ENCODE measurements at places on chromosomes 5 and 9.
A peak's percentile ranks its signal among the peaks of the same experiment; 100 is the strongest.

DNA sequence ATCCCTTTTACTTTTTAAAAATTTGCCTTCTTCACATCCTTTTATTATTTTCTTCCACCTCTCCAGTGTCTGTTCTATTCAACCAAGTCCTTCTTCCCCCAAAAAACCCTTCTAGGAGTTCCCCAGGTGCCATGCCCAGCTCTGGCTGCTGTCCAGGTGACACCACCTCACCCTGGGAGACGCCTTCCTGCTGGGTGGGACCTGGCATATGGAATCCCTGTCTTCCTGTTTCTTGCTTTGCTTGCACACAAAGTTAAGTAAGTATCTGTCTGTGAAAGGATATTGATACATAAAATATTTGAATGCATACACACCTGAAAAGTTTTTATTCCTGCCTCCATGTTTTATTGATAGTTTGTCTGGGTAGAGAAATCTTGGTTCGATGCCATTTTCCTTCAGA, 23.1 kb upstream of the MED10 start:
- no peak for DNase-seq

- DNase-seq: peak; percentile 80
These were observed 79.7 kb downstream of the MED27 start for GRCh38 chr9:131999692-132000551.

DNA sequence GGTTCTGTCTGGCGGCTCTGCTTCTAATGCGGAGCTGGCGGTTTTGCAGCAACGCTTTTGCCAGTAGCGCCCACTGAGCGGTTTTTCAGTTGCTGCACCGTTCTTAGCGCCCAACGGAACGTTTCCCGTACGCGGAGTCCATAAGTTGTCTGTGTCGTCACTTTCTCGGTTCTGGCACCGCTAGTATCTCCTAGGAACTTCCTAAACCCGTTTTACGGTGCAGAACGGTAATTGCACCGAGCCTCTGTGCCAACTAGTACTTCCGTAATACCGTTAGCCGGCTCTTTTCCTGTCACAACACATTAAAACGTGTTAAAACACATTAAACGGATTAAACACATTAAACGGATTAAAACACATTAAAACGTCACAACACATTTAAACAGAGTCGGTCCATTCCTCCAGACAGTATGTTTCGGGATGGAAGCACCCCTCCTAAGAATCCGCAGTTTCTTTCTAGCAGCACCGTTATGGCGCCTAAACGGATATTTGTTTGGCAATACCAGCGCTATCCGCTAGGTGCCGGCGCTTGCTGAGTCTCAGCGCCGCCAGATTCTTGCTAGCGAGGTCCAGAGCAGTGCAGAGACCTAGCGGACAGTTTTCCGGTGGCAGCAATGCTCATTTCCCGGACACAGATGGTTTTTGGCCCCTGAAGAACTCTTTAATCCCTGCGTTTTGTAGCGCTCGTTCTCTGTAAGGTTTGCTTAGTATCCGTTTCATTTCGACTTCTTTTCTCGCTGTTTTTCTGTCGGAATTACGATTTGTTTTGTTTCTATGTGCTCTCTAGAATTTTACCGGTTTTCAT, 45.4 kb downstream of the ANXA2R start:
- DNase-seq: peak; percentile 92

- no peak for DNase-seq
These were observed 971.2 kb upstream of the CDH9 start for GRCh38 chr5:28009576-28009975.

GRCh38 chr5:73946919-73947602, 321.1 kb downstream of the ARHGEF28 start:
- DNase-seq: no peak

DNA sequence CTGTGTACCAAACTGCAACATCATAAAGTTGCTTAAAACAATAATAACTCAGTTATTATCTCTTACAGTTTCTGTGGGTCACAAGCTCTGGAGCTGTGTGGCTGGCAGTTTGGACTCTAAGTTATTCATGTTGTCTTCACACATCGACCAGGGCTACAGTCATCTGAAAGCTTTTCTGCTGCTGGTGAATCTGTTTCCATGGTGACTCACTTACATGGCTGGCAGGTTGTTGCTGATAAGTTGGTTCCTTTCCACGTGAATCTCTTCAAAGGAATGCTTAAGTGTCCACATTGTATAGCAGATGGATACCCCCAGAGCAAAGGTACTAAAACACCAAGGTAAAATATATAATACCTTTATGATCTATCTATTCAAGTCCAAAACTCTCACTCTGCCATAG, 44.8 kb upstream of the CYLC2 start:
- peak; percentile 44 for DNase-seq

GRCh38 chr9:35929453-35929718, 20.1 kb downstream of the SPAAR start:
- DNase-seq: no peak

DNA sequence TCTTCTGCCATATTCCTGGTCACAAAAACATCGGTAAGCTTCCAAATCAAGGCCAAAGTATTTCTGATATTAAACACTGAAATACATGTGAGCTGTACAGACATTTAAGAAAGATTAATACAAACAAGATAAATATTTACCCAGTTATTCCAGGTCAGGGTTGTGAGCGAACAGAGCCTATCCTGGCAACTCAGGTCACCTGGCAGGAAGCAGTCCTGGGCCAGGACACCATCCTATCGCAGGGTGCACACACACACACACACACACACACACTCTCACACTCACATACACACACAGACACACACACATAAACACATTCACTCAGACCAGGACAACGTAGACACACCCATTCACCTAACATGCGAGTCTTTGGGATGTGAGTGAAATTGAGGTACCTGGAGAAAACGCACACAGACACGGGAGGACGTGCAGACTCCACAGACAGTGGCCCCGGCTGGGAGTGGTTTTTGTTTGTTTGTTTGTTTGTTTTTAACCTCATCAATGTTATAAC, 82.4 kb upstream of the CACNA1B start:
- DNase-seq: no peak

DNA sequence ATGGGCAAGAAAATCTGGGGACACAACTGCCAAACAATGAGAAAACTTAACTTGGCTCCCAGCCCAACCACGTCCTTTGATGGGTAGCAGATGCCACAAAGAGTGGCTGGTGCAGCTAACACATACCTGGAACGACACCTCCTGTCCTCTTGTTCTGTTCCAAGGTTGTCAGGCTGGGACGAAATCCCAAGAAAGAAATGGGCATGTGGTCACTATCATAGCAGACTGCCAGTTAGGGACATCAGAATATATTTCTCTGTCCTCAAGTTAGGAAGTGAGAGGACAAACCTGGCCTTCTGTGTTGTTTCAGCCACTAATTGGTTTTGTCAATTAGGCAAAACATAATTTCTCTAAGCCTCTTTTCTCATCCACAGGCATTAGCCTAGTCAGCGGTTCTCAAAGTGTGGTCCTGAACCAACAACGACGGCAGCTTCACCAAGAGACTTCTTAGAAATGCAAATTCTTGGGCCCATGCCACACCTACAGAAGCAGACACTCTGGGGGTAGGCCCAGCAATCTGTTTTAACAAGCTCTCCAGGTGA, 63.4 kb downstream of the RAPGEF1 start:
- no peak for DNase-seq

DNA sequence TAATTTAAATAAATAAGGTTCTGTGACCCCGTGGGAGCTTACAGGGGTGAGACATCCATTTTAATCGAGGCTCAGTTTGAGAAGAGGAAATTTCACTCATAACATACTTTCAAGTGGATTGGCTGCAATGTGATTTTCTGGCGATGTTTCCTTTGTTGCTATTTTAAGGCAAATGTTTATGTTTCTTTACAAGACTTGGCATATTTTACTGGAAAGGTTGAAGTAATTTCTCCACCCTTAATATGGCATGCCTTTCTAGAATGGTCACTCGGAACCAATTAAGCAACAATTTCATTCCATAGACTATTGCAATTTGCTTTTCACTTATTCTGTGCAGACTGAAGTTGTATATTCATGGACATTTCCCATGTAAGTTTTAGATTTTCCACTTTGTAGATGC, 438.0 kb upstream of the WWC1 start:
- no peak for DNase-seq

GRCh38 chr9:95025213-95026147, 292.0 kb downstream of the FANCC start:
- DNase-seq: peak; percentile 93

DNA sequence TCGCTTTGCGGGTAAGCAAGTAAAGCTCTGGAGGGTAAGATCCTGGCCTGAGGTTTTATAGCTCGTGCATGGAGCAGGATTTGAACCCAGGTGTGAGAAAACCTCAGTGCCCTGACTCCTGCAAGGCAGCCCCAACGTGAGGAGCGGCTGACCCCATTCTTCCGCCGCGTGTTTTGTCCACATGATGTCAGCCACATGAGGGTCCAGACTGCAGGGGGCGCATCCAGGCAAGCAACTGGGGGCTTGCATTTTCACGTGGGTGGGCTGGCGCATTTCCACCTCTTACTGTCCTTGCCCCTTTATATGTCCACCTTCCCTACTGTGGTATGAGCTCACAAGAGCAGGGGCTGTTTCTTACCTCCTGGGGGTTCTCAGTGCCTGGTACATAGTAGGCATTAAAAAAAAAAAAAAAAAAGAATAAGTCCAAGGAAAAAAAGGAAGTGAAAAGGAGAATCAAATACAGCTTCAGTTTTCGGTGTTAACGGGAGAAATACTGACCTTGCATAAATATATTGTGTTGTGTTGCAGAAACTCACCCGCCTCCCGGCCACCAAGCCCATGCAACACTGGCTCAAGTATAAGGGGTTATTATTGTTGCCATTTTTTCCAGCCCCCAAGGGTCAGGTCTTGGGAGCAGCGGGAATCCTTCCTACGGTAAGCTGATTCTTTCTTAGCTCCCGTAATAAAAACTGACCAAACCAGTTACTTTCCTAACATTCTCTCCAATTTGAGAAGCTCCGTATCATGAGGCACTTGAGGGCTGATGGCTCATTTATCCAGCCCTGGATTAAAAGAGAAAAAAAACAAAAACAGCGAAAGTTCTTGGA, 15.0 kb downstream of the TLX3 start:
- DNase-seq: no peak

- no peak for DNase-seq
These were observed 2096.3 kb upstream of the C9orf72 start for GRCh38 chr9:29669613-29670012.

- DNase-seq: no peak
These were observed 78.6 kb downstream of the AMBP start for GRCh38 chr9:113999256-114000062.

- no peak for DNase-seq
These were observed 63.5 kb downstream of the ZNF354C start for GRCh38 chr5:179123491-179124272.

DNA sequence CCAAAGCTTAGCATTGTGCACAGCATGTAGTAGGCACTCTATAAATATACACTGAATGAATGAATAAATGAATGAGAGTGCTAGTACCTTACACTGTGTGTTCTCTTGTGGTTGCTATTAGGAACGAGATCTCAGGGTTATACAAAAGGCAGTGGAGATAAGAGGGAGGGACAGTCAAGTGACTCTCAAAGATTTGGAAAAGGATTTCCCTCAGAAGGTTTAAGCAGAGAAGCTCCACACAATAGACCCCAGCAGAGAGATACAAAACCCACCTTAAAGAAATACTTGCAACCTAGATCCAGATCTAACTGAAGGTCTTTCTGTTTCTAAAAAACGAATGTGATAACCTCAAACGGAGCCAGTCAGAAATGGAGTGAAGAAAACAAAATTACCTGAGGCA, 11.8 kb upstream of the EFNA5 start:
- DNase-seq: no peak

DNA sequence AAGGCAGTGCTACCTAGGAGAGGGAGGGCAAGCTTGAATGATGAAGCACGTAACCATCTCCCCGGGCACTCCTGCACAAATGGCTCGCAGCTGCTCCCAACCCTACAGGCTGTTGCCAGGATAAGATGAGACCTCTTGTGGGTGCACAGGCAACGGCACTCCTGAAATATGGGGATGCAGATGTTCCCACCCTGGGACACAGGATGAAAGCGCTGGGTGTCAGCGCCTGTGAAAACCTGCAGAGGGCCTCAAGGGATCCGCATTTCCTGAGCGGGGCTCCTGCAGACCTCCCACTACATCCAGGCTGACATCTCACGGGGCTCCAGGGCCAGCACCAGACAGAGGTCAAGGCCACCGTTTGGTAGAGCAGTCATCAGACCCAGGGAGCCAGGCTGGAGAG, 60.7 kb downstream of the SMIM23 start:
- DNase-seq: no peak

DNA sequence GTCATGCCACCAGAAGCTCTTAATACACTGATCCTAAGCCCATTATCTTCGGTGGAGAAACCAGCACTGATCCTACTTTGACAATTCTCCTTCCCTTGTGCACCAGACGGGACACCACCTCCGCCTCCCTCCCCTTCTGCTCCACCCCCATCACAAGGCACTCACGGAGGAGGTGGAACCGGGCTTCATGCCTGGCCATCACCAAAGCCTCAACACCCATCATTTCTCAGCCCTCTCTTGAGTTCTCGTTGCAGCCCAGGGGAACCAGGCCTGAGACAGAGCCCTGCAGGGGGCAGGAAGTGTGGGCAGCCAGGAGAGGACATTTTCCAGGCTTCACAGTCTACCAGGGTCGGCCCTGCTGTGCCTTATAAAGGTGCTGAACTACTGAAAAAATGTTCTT, 160.5 kb downstream of the GOLPH3 start:
- DNase-seq: no peak

DNA sequence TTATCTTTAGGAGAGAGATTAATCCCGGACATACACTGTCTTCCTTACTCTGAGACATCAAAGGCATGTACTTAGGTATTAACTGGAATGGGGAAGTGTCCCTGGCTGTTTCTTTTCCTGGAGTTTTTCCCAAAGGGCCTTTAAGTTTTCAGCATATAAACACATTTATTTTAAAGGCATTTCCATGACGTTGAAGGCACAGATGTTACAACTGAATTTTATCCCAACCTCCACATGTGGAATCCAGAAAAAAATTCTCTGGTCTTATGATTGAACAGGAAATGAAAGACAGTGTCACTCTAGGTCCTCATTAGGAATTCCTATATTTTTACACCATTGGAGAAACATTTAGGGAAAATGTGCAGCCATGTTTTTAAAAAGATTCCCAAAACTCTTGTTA, 41.6 kb upstream of the SHOC1 start:
- no peak for DNase-seq

- DNase-seq: peak; percentile 46
These were observed 17.0 kb downstream of the CAMK2A start for GRCh38 chr5:150272531-150272930.

- DNase-seq: no peak
These were observed 2.6 kb downstream of the SLC35A4 start for GRCh38 chr5:140567136-140567818.

DNA sequence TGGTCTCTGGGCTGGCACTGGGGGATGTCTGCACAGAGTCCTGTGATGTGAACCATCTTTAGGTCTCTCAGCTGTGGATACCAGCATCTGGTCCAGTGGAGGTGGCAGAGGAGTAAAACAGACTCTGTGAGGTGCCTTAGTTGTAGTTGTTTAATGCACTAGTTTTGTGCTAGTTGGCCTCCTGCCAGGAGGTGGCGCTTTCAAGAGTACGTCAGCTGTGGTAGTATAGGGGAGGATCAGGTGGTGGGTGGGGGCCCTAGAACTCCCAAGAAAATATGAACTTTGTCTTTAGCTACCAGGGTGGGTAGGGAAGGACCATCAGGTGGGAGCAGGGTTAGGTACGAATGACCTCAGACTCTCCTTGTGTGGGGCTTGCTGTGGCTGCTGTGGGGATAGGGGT, 197.1 kb downstream of the TMC1 start:
- DNase-seq: no peak

Data from brain microvascular endothelial cell (primary cell).